ENCODE measurements at places on chromosomes 7 and 10. TPM values are rescaled to one million over a fixed set of nuclear protein-coding genes. Genes with fewer than 3 reads are reported as not detected.
A peak's percentile ranks its signal among the peaks of the same experiment; 100 is the strongest.

GRCh38 chr10:100775386-100775785 is 30.0 kb downstream of the PAX2 start:
- no peak overlapping the region for H3K27ac ChIP-seq
- no peaks in the 10 kb centered on the region for H3K27me3 ChIP-seq
- no peak overlapping the region for H3K4me3 ChIP-seq
- H3K4me1 ChIP-seq = no peaks in the 10 kb centered on the region

DNA sequence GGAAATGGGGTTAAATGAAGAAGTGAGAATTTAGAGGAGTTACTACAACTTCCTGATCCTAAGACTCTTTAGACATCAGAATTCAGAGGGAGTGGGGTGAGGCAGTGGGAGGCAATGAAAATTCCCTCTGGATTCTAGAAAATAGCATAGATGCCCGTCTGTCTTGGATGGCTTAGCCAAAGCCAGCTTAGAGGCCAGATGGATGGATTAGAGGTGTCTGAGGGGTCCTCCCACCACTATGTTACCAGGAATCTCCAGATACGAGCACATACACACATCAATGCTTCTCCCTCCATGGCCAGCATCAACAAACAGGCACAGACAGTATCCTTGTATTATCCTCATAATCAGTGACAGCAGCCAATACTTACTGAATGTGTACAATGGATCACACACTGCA is 418.1 kb downstream of the PLXNA4 start:
- no peak for DNase-seq
- no peaks in the 10 kb centered on the region for H3K36me3 ChIP-seq
- H3K4me3 ChIP-seq = no peak overlapping the region
- no peak overlapping the region for H3K27ac ChIP-seq
- no peaks in the 10 kb centered on the region for H3K27me3 ChIP-seq
- H3K4me1 ChIP-seq = no peaks in the 10 kb centered on the region

DNA sequence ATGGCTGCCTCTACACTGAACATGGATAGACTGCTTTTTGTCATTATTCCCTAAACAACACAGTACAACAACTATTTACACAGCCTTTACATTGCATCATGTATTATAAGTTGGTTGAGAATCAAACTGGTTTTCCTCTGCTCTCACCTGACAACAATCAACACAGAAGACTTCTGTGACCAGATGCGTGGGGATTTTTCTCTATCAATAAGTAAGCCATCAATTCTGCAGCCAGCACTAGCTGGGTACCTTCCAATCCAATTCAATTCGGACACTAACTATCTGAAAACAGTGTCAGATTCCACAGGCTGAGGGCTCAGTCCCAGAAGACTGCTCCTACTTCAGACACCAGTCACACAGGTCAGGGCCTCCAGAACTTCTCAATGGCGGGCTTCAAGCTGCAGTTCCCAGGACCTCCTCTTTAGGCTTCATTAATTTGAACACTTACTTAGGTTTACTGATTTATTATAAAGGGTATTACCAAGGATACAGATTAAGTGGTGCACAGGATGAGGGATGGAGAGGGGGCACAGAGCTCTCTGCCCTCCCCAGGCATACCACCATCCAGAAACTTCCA is 36.4 kb upstream of the ASL start:
- H3K27me3 ChIP-seq = no peaks in the 10 kb centered on the region
- H3K4me1 ChIP-seq = no peaks in the 10 kb centered on the region
- H3K27ac ChIP-seq = no peak overlapping the region
- no peak overlapping the region for H3K4me3 ChIP-seq

- DNase-seq = no peak
- H3K27me3 ChIP-seq = no peaks in the 10 kb centered on the region
- H3K27ac ChIP-seq = peak overlapping the region; percentile 37
- no peak overlapping the region for H3K4me3 ChIP-seq
Measured at GRCh38 chr10:124990671-124991625, 49.0 kb downstream of the ZRANB1 start.

DNA sequence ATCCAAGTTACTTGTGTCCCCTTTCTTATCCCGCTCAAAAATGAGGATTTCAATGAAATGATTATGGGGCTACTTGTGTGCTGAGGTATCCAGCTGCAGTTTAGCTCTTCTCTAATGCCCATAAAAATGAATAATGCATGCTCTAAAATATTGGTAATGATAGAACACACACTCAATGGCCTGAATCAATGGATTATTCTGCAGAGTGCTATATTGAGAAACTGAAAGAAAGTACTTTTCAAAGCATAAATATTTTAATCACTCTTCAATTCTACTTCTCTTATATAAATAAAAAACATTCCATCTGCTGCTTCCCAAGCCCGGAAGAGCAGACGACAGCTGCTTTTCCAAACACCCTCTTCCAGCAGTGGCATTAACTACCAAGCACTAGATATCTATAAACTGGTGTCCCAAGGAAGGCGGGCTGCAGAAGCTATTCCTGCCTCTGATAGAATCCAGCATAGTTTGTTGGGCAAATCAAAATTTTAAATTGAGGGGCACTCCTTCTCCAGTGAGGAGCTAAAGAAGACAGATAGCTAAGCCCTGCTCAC is 284.9 kb upstream of the AOAH start:
- H3K27me3 ChIP-seq = no peaks in the 10 kb centered on the region
- no peak overlapping the region for H3K27ac ChIP-seq
- H3K36me3 ChIP-seq = no peaks in the 10 kb centered on the region

GRCh38 chr7:25968205-25968993 is 183.6 kb upstream of the NFE2L3 start:
- peaks cover 3% of the 10 kb centered on the region for H3K4me1 ChIP-seq
- H3K27me3 ChIP-seq = peaks cover 5% of the 10 kb centered on the region
- H3K27ac ChIP-seq = no peak overlapping the region
- no peak for DNase-seq

DNA sequence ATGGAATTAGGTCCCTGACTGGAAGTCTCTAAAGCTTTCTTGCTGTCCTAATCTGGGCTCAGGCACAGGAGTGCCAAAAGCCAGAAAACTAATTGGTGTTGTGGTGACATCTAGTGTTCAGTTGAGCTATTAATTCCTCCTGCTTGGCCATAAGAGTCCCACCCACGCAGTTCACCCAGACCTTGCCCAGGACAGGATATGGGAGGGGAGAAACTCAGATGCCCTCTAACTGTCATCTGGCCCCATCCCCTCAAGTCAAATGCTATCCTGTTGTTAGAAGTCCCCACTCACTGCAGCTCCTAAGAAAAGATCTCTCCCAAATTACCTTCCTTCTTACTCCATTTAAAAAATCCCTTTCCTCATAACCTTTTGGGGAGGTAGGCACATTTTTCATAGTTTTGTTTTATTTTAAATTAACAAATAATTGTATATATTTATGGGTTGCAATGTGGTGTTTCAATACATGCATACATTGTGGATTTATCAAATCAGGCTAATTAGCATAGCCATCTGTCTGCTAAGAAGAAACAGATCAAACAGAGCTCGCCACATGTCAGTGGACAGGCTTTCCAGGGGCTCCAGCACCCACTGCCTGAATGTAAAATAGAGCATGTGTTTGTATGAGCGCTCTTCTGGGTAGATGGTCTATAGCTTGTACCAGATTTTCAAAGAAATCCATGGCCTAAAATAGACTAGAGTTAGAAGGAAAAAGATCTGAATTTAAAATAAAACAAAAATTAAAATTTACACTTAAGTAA is 84.0 kb downstream of the GSAP start:
- no peak overlapping the region for H3K4me3 ChIP-seq
- H3K4me1 ChIP-seq = peaks cover 2% of the 10 kb centered on the region
- H3K27ac ChIP-seq = no peak overlapping the region
- peak; percentile 74 for DNase-seq
- no peaks in the 10 kb centered on the region for H3K27me3 ChIP-seq
- no peaks in the 10 kb centered on the region for H3K36me3 ChIP-seq

GRCh38 chr7:51328351-51328801 is 11.8 kb upstream of the COBL start:
- H3K4me1 ChIP-seq = no peaks in the 10 kb centered on the region
- no peaks in the 10 kb centered on the region for H3K27me3 ChIP-seq
- DNase-seq = no peak
- no peaks in the 10 kb centered on the region for H3K36me3 ChIP-seq
- no peak overlapping the region for H3K4me3 ChIP-seq
- no peak overlapping the region for H3K27ac ChIP-seq

DNA sequence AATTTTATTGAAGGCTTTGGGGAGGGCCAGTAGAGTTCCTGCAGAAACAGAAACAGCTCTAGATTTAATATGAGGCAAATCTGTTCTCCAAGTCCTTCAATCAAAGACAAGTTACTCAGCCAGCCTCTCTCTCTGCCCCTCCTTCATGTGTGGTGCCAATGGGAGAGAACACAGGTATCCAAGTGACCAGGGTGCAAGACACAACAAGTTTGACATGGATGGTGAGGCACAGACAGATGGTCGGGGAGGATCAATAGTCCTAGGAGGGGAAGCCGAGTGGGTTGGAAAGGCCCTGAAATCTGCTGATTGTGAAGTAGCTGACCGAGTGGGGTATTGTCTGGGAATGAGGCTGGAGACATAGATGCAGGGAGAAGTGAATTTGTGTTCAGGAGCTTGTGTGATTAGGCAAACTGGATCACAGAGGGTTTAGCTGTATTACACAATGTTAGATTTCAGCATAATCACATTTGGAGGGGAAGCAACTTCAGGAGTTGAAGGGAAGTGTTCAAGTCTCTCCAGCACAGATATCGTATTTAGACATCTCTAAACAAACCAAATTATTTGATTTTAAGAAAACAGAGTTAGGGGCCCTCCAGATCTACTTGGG is 1.5 kb downstream of the GIMAP1 start:
- DNase-seq = no peak
- no peaks in the 10 kb centered on the region for H3K27me3 ChIP-seq
- no peaks in the 10 kb centered on the region for H3K36me3 ChIP-seq
- H3K4me3 ChIP-seq = no peak overlapping the region
- H3K4me1 ChIP-seq = no peaks in the 10 kb centered on the region

DNA sequence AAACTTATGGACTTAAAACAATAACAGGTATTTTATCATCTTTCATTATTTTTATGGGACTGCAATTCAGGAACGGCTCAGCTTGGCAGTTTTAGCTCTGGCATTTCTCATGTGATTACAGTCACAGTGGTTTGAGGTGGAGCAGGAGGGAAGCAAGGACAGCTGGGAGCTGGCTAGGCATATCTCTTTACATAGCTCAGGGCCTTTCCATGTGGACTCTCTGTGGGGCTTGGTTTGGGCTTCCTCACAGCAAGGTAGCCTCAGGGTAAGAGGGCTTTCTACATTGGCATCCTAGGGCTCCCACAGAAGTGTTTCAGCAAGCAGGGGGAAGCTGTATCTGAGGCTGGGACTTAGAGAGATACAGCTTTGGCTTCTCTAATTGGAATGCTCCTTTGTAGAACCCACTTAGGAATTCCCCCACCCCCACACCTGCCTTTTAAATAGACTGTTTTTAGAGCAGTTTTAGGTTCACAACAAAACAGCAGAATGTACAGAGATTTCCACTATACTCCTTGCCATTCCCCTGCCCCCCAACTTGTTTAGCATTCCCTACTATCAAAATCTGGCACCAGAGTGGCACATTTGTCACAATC is 26.6 kb upstream of the SDHAF3 start:
- H3K27ac ChIP-seq = no peak overlapping the region
- H3K4me3 ChIP-seq = no peak overlapping the region
- H3K4me1 ChIP-seq = no peaks in the 10 kb centered on the region
- no peak for DNase-seq
- no peaks in the 10 kb centered on the region for H3K36me3 ChIP-seq
- H3K27me3 ChIP-seq = no peaks in the 10 kb centered on the region

- no peaks in the 10 kb centered on the region for H3K27me3 ChIP-seq
- H3K36me3 ChIP-seq = no peaks in the 10 kb centered on the region
- no peak for DNase-seq
- H3K4me3 ChIP-seq = no peak overlapping the region
Measured at GRCh38 chr7:21912305-21912704, 33.4 kb downstream of the CDCA7L start.

DNA sequence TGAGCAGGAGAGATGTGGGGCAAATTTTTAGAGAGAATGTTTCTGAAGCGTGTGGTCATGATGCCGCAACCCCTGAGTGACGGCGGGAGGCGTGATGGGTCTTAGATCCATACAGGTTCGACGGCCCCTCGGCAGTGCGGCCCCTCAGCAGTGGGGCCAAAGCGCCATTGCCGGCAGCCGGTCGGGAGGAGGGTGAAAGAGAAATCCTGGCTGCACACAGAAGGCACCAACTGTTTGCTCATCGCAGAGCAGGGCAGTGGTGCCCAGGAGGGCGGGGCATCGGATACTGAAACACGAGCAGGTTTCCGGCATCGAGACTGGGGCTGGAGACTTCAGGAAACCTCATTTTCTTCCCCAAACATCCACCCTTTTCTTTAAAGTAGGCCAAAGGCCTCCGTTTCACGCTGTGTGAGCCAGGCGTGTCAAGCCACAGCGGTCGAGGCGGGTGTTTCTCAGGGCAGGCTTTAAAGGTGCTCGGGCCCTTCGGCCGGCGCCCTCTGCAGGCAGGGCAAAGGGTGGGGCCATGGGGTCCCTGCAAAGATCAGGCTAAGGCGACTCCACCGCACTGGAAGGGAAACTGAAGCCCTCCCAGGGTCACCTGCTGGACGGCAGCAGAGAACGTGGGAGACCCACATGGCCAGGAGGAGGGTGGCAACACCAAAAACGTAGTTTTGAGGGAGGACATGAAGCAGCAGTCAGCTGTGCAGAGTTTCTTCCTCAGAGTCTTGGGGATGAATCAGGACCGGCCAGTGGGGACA is 42.0 kb upstream of the PPP2R2D start:
- no peaks in the 10 kb centered on the region for H3K36me3 ChIP-seq
- DNase-seq = peak; percentile 64
- H3K4me3 ChIP-seq = no peak overlapping the region

DNA sequence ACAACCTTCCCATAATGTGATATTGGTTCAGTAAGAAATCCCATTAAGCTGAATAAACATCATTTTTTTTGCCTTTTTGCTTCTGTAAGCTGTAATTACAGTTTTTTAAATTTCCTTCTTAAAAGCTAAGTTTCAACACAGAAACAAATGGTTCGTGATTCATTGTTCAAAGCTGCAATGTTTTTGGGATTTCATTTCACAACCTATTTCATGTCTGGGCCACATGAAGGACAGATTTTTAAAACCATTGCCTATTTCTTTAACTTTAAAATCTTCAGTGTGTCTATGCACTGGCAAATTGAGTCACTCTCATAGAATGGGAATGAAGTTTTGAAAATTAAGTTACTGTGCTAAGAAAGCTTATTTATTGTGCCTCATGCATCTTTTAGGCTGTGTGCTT is 66.9 kb downstream of the TFPI2 start:
- H3K27ac ChIP-seq = no peak overlapping the region
- H3K27me3 ChIP-seq = no peaks in the 10 kb centered on the region
- H3K4me1 ChIP-seq = no peaks in the 10 kb centered on the region

Gene HPSE2
- polyA plus RNA-seq = 1.2 TPM

Gene SRRM3
- 7.4 TPM for polyA plus RNA-seq

Gene AGBL3
- polyA plus RNA-seq = 2.6 TPM

Gene ALOX5
- polyA plus RNA-seq = 6.8 TPM

Gene VPS37D
- polyA plus RNA-seq = 0.88 TPM

Gene ICA1
- polyA plus RNA-seq = 1.5 TPM

Gene SPDYE8
- polyA plus RNA-seq = not detected

Gene DHTKD1
- polyA plus RNA-seq = 4.0 TPM

Gene CABCOCO1
- 2.4 TPM for polyA plus RNA-seq

Gene FGFR2
- 0.67 TPM for polyA plus RNA-seq

Gene NEBL
- polyA plus RNA-seq = 0.18 TPM

Gene PNLIP
- 0.88 TPM for polyA plus RNA-seq

All from aorta (tissue), 5 donors.